ENCODE measurements at places on chromosomes 13 and 19.

GRCh38 chr19:12800923-12801465 lies 606 bp downstream of the PRDX2 start:
- no peak for DNase-seq

DNA sequence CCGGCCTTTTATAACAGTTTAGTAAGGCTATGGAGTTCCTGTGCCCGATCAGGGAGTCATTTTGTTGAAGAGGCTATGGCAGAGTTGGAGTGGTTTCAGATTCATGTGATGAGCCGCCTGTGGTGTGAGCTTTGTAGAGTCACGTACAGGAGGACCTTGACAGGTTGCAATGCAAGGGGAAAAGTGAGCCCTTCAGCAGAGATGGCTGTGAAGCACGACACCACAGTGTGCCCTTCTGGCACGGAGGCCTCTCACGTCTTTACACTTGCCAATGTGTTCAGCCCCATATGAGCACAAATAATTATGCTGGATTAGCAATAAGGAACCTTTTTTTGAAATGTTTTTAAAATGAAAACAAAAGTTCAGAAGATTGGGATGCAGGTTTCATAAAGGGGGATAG lies 499.8 kb downstream of the LIG4 start:
- no peak for DNase-seq

- no peak for DNase-seq
These were observed 162.8 kb upstream of the RNF113B start for GRCh38 chr13:98339684-98340425.

DNA sequence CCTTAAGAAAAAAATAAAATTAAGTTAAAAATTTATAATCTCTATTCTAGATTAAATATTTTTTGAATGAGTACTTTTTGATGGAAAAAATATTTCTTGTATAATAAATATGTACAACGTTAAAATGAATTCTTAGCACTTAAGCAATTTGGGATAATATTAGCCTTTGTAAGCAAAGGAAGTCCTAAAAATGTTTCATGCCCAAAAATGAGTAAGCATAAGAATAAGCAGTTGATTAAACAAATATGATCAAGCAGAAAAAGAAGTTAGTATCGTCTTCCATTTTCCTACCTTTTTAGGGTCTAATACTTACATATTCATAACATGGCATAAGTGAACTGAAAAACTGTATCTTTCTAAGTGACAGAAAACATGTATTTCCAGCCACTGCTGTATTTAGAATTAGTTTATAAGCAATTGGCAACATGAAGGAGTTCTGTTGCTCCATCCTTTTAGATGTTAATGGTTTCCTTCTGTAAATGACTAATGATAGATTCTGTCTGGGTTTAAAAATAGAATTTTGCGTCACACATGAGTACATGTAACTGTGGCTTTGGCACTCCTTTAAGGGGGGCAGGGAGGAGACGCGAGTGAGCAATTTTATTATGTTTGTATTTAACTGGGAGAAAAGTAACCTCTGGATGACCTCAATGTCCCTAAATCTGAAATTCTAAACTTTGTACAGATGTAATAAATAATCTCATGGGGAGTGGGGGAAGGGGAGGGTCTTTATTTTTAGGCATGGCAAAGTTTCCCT lies 237.4 kb downstream of the RGCC start:
- DNase-seq: no peak

DNA sequence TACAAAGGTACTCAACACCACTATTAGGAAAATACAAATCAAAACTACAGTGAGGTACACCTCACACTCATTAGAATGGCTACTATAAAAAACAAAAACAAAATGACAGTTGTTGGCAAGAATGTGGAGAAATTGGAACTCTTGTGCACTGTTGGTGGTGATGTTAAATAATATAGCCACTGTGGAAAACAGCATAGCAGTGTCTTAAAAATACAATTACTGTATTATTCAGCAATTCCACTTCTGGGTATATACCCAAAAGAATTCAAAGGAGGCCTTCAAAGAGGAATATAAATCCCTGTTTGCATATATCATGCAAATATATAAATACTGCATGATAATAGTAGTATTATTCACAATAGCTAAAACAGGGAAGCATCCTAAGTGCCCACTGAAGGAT lies 66.8 kb downstream of the CDK8 start:
- DNase-seq: no peak

- DNase-seq: no peak
These were observed 595.5 kb upstream of the KLHL1 start for GRCh38 chr13:70703755-70704154.

DNA sequence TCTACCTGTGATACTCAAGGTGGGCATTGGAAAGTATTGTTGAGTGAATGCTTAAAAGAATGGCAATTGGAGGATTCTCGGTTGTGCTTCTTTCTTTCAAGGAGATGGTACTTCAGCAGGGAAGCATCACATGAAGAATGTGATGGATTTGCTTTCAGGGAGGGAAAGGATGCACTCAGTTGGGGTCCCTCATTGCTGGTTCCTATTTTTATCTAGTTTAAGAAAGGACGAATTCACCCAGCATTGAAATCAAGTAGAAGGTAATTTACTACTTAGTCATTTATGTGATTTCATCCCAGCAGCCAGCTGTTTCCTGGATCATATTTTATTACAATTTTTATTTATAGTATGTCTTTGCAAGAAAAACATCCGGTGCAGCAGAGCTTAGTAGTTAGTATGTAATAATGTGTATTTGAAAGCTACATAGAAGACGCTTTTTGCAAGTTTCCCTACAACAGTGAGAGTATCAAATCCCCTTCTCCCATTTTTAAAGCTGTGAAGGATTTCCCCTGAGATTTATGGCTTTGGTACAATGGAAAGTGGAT lies 417.9 kb downstream of the GPC5 start:
- no peak for DNase-seq

DNA sequence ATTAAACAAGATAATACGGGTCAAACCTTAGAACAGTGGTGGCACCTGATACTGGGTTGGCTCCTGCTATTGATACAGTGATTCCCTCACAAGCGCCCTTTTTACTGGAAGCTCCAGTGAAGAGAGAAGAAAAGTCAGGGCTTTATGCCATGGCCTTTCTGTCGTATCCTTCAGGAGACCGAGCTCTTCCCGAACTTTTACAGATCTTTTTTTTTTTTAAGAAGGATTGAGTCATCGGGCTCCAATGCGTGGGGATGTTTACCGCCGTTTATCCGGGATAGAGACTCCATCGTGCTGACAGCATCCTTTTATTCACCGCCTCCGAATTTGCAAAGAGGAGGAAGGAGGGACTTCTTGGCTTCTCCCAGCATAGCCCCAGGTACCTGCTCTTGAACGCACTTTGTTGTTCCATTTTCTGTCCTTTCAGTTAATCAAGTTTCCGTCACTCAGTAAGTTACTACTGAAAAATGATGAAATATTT lies 574 bp downstream of the ZNF227 start:
- DNase-seq: peak; percentile 54

DNA sequence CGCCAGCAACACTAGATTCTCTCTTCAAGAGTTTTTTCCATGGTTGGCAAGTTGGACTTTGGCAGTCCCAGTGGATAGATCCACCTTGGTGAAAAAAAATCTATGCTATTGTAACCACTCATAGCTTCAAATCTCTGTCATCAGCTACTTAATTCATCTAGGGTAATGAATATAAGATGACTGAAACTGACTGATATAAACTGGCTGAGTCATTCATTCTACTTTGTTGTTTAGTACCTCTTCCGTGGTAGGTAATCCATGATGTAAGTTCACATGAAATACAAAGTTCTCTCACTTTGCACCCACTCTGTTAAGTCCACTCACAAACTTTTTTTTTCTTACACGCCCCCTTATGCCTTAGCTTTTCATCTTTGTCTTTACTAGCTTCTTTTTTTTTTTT lies 1381.5 kb downstream of the SLITRK5 start:
- no peak for DNase-seq

- no peak for DNase-seq
These were observed 225.2 kb downstream of the FOXO1 start for GRCh38 chr13:40440990-40441820.

DNA sequence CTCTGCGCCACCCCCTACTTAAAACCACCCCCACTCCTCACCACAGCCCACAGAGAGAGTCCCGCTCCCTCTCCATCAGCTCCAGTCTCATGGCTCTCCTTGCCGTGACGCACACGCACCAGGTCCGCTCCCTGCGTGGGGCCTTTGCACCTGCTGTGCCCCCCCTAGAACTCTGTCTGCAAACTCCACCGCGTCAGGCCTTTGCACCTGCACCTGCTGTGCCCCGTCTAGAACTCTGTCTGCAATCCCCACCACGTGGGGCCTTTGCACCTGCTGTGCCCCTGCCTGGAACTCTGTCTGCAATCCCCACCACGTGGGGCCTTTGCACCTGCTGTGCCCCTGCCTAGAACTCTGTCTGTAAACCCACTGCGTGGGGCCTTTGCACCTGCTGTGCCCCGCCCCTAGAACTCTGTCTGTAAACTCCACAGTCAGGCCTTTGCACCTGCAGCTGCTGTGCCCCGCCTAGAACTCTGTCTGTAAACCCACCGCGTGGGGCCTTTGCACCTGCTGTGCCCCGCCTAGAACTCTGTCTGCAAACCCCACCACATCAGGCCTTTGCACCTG lies 4.2 kb downstream of the SHC2 start:
- no peak for DNase-seq

DNA sequence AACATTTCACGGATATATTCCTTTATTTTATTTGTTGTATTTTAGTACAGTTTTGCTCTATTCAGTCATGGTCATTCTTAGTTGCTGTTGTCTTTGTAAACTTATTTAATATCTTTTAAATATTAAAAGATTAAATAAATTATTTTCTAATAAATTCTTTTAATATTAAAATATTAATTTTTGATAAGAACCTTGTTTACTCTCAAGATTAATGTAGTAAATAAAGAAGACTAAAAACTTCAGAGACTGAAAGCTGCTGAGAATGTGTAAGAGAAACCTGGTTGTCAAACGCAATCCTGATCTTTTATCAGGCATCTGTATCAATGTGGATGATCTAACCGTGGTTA lies 34.4 kb upstream of the SACS start:
- DNase-seq: no peak

DNA sequence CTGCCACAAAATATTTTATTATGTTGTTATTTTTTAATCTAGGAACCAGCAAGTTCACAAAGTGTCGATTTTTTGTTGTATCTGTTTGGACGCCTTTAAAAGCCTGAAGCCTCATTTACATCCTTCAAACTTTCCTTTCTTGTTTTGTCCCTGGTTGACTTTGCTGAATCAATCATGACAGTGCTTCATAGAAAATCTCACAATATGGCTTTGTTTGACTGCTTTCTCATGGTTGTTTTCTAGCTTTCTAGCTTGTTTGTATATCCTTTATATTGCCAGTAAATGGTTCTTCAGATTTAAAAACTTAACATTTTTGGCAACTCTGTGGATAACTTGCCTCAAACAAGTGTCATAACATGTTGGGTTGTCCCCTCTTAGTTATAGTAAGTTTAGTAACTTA lies 84.1 kb upstream of the ATXN8OS start:
- DNase-seq: no peak

GRCh38 chr19:2533686-2534422 lies 57.9 kb downstream of the GADD45B start:
- no peak for DNase-seq

DNA sequence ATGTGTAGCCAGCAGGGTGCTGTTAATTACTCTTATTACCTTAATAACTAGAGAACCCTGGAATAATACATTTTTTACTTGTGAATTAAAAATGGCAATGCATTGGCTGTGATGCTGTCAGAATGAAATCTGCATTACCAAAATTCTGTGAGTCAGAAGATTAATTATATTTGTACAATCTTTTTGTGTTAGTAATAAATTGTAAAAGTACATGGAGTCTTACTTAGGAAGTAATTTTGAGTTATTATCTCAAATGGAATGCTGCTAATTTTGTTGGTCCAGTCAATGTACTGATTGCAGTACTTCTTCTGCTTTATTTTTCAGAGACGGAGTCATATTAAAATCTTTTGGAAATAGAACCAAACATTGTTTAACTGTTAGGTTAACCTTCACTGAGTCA lies 152.0 kb upstream of the SLC10A2 start:
- DNase-seq: no peak

- DNase-seq: no peak
These were observed 7.2 kb downstream of the KRTDAP start for GRCh38 chr19:35483089-35483488.

- no peak for DNase-seq
These were observed 1505.1 kb downstream of the PCDH9 start for GRCh38 chr13:65725006-65725405.

GRCh38 chr19:50325310-50326100 lies 3.7 kb downstream of the KCNC3 start:
- DNase-seq: peak; percentile 91

DNA sequence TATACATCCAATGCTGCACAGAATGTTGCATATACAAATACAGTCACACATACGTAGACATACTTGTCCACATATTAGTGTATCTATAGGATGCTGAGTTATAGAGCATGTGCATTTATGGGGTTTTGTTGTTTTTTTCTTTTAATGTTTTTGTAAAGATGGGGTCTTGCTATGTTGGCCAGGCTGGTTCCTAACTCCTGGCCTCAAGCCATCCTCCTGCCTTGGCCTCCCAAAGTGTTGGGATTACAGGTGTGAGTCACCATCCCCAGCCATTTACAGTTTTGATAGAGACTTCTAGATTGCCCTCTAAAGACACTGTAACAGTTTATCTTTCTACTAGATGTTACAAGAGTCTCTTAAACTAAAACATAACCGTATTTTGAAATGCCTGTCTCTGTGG lies 14.3 kb downstream of the HNRNPUL1 start:
- DNase-seq: no peak

GRCh38 chr13:91468301-91468700 lies 69.9 kb downstream of the GPC5 start:
- DNase-seq: no peak

- no peak for DNase-seq
These were observed 1124.8 kb upstream of the PRR20A start for GRCh38 chr13:56015919-56016318.

DNA sequence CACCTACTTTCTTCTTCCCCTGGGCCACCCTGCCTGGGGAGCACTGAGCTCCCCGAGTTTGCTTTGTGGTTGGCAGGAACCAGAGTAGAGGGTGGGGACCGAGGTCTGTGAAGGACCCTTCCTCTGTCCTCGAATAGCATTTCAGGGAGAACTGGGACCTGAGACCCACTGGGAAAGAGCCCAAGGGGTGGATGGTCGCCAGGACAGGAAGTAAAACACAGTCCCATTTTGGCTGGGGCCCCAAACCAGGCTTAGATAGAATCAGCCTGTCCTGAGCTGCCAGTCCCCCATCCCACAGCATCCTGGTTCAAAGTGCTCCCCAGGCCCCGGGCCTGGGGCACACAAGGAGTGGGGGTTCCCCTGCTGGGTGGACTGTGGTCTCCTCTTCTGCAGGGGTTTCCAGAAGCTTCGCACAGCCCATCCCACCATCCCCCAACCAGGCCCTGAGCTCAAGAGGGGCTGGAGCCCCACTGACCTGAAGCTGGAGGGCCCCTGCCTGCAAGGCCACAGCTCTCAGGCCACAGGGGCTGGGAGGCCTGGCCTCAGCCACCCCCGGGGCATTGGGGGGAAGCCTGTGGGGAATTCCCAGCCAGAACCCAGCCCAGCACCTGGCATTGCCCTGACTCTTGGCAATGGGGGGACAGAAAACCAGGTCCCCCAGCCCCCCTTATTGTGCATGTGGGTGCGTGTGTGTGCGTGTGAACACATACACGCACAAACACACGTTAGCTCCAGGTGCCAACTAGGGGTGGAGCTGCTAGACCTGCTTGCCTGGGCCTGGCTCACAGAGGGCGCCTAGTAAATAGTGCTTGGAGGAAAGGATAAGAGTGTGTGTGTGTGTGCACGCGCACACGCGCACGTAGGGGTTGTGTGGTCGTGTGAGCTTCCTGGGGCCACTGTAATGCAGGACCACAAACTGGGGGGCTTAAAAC lies 995 bp upstream of the MKNK2 start:
- no peak for DNase-seq

- no peak for DNase-seq
These were observed 204.9 kb downstream of the USP12 start for GRCh38 chr13:26966701-26967080.

GRCh38 chr19:18895824-18896341 lies at the start of gene CERS1:
Gene CERS1 (minus strand): TSS chr19:18896158. CDS start chr19:18896072, 86 bp downstream.
- DNase-seq: no peak
